ENCODE measurements at places on chromosomes 3 and 15.

GRCh38 chr3:186254676-186255650 lies 107.1 kb downstream of the DGKG start:
- DNase-seq: peak; percentile 51

GRCh38 chr15:63544258-63545026 lies 40.0 kb downstream of the USP3 start:
- DNase-seq: no peak

DNA sequence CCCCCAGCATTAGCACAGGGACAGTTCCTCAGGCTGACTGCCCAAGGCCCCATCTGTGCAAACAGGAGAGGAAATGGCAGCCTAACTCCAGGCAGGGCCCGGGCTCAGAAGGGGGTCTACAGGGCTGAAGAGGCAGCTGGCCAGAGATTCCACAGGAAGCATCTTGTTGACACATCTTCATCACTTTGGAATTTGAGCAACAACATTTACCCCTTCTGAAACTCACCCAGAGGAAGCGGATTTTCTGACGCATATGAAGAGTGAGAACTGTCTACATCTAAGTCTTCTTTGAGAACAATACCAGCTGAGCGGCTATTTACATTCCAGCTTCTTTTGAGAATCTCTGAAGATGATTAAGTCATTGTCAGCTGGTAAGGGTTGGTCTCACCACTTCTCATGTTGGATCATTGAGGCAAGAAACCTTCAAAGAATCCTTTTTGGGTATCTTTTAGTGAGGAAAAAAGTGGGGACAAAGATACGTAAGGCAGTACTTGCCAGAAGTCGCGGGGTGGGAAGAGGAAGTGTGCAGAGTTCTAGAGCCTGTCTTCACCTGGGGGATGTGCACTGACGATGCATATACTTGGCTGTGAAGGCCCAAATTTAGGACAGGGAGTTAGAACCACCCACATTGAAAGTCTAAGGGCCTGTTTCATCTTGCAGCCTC lies 25.4 kb upstream of the SRP14 start:
- no peak for DNase-seq

- no peak for DNase-seq
These were observed 3.6 kb downstream of the RAD18 start for GRCh38 chr3:8959668-8960067.

DNA sequence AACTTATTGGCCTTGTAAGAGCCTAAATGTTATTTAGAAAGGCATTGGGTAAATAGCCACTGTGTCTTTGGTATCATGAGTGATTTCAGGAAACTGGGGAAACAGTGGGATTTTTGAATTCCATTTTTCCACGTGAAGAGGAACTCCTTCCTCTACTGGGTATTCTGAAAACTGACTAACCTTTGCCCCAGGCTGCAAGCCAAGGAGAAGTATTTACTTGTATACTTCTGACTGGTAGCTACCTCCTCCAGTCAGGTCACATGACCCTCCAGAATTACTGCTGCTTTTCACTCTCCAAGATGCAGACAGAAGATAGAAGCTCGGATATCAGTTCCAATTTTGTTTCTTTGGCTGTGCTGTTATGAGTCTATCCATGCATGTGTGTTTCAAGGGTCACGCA lies 50.9 kb upstream of the MAP3K13 start:
- no peak for DNase-seq

DNA sequence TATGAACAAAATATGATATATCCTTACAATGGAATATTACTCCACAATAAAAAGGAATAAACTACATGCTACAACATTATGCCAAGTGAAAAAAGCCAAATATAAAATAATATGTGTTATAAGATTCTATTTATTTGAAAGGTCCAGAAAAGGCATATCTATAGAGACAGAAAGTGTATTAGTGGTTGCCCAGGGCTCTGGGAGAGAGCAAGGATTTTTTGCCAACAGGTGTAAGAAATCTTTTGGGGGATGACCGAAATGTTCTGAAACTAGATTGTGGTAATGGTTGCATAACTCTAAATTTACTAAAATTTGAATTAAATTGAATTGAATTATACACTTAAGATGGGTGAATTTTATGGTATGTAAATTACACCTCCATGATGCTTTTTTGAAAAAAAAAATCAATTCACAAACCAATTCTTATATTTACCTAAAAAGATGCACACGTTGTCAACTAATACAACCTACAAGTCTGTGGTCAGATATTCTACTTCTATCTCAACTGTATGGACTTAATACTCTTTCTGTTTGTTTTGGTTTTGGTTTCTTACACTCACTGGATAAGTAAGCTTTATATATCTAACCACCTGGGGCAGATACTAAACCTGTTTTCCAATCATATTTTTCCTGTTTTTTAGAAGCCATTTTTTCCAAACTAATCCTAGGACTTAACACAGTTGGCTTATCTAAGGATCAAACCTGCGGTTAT lies 75.8 kb downstream of the FBN1 start:
- DNase-seq: no peak

DNA sequence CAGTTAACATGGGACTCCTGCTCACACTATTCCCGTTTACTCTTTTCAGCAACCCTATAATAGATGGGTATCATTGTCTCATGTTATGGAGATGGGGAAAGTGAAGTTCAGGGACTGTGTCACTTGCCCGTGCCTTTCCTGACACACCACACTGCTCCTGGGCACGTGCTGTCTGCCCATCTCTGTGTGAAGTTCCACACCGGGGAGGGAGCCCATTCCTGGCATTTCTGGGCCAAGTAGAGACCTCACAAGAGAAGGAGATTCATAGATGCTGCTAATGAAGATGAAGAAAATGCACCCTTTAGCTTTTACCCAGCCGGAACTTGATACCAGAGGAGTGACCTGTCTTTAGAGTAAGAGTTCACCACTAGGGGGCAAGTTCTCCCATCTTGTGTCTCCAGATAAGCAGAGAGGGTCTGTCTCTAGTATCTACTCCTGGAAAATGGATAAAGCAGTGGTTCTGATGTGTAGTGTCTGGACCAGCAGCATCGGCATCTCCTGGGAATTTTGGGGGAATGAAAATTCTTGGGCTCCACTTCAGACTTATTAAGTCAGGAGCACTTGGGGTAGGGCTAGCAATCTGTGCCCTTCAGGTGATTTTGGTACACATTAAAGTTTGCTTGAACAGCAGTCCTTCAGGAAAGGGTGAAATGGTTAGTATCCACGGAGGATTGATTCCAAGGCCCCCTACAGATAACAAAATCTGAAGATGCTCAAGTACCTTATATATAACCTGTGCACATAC lies 2.0 kb upstream of the TOPBP1 start:
- DNase-seq: no peak

DNA sequence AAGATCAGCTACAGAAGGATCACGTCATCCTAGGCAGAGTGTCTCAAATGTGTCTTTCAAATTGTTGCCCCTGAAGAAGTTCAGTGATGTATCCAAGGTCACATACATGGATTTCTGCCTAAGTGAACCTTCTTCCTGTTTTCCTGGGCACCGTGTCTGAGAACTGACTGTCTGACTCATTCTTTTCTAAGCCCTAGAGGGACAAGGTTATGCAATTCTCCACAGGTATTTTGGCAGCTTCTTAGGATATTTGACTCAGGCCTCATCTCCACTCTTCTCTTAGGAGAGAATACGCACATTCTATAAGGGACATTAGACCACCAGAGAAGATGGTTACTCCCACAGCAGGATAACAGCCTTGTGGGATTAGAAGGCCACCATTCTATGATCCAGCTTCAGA lies 391.9 kb upstream of the THBS1 start:
- no peak for DNase-seq

DNA sequence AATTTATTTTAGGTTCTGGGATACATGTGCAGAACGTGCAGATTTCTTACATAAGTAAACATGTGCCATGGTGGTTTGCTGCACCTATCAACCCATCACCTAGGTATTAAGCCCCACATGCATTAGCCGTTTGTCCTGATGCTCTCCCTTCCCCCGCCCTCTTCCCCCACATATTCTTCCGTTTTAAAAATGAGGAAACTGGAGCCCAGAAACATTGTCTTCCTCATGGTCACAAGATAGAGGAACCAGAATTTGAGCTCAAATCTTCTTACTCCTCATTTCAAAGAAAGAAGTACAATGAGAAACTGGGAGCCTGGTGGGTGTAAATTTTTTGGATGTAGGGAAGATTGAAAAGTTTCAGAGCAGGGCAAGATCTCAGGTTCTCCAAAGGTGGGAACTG lies 56.1 kb upstream of the USP3 start:
- no peak for DNase-seq

DNA sequence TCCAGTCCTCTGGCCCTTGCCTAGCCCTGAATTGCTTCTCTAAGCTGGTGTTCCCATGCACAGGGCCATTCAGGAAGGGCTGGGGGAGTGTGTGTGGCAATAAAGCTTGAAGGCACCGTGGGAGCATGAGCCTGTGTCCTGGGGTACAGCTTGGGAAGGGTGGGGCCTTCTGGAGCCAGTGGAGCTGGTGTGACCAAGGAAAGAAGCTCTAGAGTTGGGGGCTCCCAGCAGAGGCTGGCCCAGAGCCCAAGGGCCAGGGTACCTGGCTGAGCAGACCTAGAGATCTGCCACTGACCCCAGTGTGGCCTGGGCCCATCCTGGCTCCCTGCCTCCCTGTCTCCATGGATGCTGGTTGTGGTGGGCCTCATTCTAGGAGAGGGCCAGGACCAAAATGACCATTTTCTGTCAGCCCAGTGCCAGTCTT lies 8.1 kb downstream of the ABTB1 start:
- DNase-seq: no peak

DNA sequence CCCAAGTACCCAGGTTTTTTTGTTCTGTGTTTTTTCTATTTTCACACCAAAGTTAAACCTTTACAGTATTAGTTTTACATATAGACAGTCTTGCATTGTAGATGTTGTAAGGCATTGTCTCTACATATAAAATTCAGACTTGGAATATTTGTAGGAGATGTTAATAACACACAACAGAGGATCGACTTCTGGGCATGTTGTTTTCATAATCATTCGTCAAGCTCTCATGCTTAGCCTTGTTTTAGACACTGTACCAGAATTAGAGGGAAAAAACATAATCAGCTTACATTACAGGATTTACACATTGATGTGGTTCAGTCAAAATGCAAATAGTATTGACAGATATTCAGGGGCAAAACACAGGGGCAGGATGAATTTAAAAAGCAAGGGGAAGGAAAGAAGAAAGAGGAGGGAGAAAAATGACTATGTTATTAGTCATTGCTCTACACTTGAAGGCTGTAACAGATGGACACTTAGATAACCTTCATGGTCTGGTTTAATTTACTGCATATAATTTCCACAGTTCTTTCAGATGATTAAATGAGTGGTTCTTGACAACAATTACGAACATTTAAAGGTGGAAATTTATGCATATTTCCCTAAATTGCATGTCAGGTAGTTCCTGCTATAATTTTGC lies 7.5 kb downstream of the CMSS1 start:
- DNase-seq: no peak

DNA sequence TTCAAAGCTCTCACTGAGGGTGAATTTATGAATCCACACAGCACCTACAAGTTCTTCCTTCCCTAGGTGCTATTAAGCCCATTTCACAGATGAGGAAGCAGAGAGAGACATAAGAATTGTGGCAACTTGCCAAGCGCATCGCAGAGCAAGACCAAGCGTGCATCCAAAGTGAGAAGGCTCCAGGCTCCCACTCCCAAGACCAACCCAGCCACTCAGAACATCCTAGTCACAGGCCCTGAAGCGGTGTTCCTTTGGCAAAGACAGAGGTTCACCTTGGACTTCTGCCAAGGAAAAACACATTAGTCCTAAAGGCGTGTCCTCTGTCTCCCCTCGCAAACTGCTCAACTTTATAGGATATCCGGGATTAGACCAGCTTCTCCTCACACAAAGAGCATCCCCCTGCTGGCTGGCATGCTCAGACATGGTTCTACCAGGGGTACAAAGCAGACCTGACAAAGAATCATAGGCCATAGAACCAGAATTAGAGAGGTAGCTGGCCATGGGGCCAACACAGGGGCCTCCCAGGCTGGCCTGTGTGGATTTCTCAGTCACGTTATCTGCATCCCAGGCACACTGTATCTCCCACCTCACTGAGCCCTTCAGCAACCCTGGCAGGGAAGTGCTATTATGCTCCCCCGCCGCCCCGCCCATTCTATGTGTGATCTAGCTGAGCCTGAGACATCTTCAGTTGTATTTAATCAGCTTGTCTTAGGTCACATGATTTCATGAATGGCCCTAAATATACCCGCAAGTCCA lies 160.2 kb downstream of the FOXP1 start:
- no peak for DNase-seq

GRCh38 chr3:169564883-169565282 lies 98.6 kb downstream of the MECOM start:
- no peak for DNase-seq

- no peak for DNase-seq
These were observed 62.7 kb upstream of the BNIP2 start for GRCh38 chr15:59751552-59752413.

- DNase-seq: peak; percentile 5
These were observed 160.7 kb upstream of the MCTP2 start for GRCh38 chr15:94070356-94071295.

GRCh38 chr3:27571345-27571744 lies 87.2 kb upstream of the SLC4A7 start:
- DNase-seq: no peak

- DNase-seq: no peak
These were observed 42.8 kb downstream of the TSC22D2 start for GRCh38 chr3:150450916-150451315.

GRCh38 chr3:10462641-10463532 lies 42.5 kb downstream of the ATP2B2 start:
- no peak for DNase-seq

GRCh38 chr3:32596282-32596908 lies 25.7 kb upstream of the DYNC1LI1 start:
- no peak for DNase-seq

GRCh38 chr3:45911511-45912226 lies 25.3 kb downstream of the CCR9 start:
- no peak for DNase-seq

GRCh38 chr3:129699199-129699598 lies 92.7 kb upstream of the PLXND1 start:
- DNase-seq: no peak

DNA sequence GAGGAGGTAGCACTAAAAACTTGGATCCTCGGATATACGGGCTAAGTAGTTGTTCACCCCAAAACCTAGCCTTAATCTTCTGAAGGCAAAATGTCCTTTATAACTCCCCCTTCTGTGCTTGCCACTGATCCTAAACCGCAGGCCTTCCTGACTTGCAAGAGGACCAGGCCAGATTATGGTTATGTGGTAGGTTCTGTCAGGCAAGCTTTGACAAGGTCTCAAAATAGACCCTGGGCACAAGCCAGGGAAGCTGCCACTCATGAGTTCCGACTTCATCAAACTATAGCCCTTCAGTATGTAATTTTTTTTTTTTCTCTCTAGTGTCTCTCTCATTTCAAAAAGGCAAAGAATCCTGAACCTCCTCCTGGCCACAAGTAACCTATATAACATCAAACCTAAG lies 3.2 kb downstream of the LRRFIP2 start:
- no peak for DNase-seq

Measured in CD4-positive, alpha-beta T cell treated with Interferon gamma for 1 hour (primary cell).